ENCODE measurements at places on chromosomes 6 and 20.
A peak's percentile ranks its signal among the peaks of the same experiment; 100 is the strongest.

- DNase-seq = no peak
Measured at GRCh38 chr6:31002471-31002870, 7.8 kb upstream of the MUC22 start.

- no peak for DNase-seq
Measured at GRCh38 chr6:14023855-14024254, 93.7 kb upstream of the CD83 start.

DNA sequence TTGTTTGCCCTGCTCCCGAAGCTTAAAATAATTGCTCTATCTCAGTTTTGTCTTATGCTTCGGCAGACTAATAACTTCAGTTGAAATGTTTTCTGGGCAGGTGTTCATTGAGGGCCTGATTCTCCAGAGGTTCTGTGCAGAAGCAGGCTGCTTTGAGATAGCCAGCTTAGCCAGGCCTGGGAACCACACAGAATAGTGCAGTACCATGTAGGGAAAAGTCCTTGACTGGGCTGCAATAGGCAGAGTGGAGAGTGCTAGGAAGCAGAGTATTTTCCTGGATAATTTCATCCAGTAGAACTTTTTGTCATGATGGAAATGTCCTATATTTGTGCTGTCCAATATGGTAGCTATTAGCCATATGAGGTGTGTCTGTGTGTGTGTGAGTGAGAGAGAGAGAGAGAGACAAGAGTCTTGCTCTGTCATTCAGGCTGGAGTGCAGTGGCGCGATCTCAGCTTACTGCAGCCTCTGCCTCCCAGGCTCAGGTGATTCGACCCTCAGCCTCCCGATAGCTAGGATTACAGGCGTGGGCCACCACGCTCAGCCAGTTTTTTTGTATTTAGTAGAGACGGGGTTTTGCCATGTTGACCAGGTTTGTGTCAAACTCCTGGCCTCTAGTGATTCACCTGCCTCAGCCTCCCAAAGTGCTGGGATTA is 15.9 kb downstream of the TOP1 start:
- no peak for DNase-seq

- peak; percentile 28 for DNase-seq
Measured at GRCh38 chr6:30260036-30260504, 46.9 kb upstream of the TRIM26 start.

- DNase-seq = no peak
Measured at GRCh38 chr6:35128496-35128895, 12.6 kb downstream of the TCP11 start.

DNA sequence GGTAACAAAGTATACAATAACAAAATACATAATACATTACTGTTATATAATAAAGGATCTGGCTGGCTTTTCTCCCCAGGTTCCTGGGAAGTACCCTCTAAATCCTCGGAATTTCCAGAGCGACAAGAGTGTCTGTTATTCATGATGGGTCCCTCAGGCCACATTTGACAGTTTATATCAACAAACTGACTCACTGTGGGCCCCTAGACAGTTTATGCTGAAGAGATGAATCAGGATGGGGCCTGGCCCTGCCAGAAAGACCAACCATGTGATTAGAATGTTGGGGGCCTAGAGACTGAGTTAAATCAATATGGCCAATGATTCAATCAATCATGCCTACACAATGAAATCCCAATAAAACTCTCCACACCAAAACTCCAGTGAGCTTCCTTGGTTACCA is 13.5 kb downstream of the USP45 start:
- no peak for DNase-seq

DNA sequence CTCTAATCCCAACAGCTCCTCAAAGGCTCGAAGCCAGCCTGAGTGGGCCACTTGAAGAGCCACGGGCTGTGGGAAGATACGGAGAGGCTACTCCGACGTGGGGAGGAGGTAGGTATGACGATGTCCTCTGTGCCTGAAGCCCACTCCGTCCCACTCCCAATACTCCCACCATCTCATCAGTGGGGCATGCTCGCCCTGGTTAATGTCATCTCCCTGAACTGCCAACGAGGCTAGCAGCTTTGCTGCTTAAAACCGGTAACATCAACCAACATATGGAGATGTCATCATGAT is 11.1 kb downstream of the NRN1 start:
- DNase-seq = no peak

GRCh38 chr6:111472933-111473435 is 10.0 kb downstream of the REV3L start:
- no peak for DNase-seq

GRCh38 chr20:18034039-18034438 is 23.7 kb downstream of the OVOL2 start:
- no peak for DNase-seq

- no peak for DNase-seq
Measured at GRCh38 chr6:135093578-135093977, 39.0 kb upstream of the HBS1L start.

DNA sequence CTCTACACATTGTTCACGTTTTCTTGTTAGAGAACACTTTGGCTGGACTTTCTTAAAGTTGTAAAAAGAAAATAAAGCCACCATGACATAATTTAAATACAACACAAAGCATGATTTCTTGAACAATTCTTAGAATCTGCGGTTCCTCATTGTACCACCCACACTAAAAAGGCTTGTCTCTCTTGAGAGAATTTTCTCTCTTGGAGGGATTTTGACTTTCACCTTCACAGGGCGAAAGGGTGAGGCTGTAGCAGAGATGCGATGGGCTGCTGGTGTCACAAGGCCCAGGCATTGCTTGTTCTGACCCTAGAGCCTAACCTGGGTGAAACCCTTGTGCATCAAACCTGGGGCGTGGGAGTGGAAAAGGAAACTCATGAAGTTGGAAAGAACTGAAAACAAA is 122.7 kb upstream of the RIPOR2 start:
- no peak for DNase-seq

- DNase-seq = no peak
Measured at GRCh38 chr20:37290158-37290810, 829 bp downstream of the MANBAL start.

GRCh38 chr6:13846841-13847240 is 32.5 kb upstream of the MCUR1 start:
- no peak for DNase-seq

- DNase-seq = no peak
Measured at GRCh38 chr20:63966172-63966943, 3.4 kb downstream of the ZNF512B start.

- no peak for DNase-seq
Measured at GRCh38 chr6:33534702-33535101, 45.4 kb downstream of the BAK1 start.
